ENCODE measurements at places on chromosomes 5 and 9. TPM values are rescaled to one million over a fixed set of nuclear protein-coding genes. Genes with fewer than 3 reads are reported as not detected.

DNA sequence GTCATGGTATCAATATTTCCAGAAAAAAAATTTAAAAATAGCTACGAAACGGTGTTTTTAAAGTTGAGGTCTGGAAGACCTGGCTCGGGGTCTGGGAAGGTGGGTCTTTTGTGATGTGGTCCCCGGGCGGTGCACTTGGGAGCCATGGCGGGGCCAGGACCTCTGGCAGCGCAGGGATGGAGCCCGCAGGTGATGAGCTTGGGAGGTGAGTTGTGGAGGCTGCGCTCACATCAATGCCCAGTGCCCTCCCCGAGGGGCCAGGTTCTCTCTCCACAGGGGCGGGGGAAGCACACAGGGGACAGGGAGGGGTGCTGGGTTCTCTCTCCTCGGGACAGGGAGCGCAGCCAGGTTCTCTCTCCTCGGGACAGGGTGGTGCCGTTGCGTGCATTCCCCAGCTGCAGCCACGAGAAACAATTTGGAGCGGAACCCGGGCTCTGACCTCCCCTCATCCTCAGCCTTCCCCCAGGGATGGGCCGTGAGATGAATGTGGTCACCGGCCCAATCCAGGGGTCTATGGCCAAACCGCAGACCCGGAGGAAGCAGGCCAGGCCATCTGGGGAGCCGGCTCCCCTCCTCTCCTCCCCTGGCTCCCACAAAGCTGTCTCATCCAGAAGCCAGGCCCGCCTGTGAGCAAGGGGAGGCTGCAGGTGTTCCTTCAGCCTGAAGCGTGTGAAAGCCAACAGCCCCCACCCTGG lies 25.8 kb downstream of the DBH start:
- DNase-seq = no peak

DNA sequence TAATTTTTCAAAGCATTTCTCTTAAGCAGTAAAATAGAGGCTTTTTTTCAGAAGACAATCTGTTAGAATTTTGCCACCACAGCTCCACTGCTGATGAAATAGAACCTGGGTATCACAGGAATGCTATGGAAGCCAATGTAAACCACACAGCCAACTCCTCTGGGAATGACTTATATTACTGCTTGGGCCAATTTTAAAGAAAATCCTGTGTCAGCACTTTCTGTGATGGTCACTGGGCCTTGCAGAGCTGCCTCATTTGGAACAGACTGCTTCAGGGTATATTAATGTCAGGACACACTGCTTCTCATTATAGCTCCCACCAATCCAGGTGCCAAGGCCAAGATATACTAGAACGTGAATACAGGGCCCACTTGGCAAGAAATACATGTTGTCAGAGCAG lies 144.1 kb upstream of the ACTBL2 start:
- DNase-seq = no peak

DNA sequence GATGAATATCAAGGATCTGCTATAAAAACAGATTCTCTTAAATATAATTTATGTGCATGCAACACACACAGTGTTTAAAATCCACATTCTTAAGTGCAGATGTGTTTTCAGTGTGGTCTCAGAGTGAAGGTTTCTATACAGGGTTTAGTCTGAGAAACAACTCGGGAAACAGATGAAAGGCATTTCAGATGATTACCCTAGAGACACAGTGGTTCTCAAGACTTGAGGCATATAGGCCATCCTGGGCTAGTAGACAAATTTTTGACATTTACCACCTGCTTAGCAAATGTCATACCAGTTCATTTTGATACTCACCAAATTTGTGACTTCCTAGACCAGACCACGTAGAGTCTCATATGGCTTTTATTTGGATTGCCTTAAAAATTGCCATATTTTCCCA lies 216.5 kb downstream of the ARL15 start:
- DNase-seq = no peak

The PKD2L2 gene
- polyA plus RNA-seq = 0.63 TPM

The PCA3 gene
- polyA plus RNA-seq = 2.2 TPM

The ANKRA2 gene
- polyA plus RNA-seq = 48.4 TPM
